ENCODE measurements at places on chromosomes 2 and 18.

DNA sequence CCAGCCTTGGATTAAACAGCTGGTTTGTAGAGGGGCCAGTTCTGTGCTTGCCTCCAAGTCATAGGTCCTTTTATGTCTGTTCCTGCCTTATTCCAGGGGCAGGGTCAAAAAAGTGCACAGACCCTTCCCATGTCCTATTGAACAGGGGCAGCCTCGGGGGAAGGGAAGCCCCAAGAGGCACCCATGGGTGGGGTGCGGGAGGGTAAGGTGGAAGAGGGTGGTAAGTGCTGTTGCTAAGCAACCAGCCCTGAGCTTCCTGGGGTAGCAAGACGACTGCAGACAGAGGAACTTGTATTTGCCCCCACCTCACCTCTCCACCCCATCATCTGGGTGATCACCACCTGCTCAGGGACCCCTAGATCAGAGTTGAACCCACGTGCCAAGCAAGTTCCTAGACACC is 7.7 kb downstream of the DNMT3A start:
- DNase-seq, result no peak

DNA sequence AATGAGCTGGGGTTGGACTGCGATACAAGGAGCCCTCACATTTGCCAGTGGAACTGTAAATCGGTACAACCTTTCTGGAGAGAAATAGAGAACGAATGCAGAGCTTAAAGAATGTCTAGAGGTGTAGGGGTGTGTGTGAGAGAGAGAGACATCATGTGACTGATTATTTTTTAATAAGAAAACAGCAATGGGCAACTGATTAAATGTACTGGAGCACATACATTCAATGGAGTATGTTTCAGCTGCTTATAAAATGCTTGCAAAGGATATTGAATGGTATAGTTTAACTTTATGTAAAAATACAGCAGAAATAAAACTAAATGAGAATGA is 391 bp upstream of the TMEM17 start:
- DNase-seq, result no peak

DNA sequence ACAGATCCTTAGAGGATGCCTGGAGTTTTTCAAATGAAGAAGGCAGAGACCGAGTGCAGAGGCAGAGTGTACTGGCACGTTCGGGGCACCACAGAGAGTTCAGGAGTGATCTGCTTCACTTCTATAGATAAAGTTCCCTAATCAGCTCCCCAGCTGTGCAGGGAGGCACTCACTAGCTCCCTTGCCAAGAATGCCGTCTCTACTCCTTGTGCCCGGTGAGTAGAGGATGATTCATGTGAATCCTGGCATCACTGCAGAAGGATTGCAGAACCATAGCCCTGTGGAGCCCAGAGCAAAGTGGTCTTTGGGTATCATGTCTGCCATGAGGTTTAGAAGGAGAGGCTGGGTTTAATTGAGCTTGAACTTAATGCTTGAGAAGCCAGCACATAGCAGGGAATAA is 510.1 kb upstream of the RAB6C start:
- DNase-seq, result no peak

- no peak for DNase-seq
Measured at GRCh38 chr2:62923242-62923641, 127.4 kb upstream of the OTX1 start.

GRCh38 chr2:157172239-157172638 is 85.3 kb upstream of the GALNT5 start:
- DNase-seq, result no peak

DNA sequence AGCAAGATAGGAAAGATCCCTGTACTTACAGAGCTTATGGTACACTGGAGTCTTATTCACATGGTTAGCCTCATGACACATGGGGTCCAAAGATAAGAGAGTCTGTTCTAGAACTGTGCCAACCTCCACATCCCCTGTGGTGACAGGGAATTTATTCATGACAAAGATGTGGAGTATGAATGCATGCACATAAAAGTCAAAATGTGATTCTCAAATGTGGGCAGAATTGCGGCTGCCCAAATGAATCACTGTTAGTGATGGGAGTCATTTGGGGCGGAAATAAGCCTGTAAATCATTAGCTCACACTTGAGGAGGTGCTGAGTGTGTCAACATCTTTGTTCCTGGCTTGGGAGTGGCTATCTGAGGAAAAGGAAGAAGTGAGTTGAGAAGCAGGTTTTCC is 560.6 kb downstream of the SLC4A3 start:
- DNase-seq, result no peak

DNA sequence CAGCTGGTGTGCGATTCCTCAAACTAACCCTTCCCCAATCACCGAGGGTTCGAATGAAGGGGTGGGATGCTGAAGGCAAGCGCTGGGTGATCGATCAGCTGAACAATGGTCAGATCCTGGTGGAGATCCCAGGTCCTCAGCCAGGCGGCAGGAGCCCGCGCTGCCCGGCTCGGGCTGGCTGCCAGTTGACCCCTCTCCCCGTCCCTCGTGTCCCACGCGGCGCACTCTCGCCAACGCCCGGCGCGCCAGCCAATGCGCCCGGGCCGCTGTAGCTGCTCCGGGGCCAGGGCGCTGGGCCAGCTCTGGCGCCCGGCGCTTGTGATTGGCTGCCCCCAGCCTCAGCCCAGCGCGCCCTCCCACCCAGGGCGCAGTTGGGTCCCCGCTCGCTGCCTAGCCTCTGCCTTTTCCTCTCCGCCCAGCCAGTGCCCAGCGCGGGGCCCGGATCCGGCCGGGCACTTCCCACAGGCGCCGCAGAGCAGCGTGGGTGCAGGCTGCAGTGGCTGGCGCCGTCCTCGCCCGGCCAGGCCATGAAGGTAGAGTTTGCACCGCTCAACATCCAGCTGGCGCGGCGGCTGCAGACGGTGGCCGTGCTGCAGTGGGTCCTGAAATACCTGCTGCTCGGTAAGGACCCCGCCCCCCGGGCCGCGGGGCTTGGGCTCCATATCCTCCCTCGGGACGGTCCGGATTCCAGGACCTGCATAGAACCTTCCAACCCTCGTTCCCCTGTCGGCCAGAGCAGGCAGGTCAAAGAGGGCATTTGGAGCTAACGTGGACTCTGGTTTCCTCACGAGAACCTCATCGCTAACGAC is at the start of gene MOGAT1:
MOGAT1 (plus strand) TSS at position 400 of the 809 bp plus-strand sequence; CDS start at position 528, 128 bp downstream.
- no peak for DNase-seq

- DNase-seq, result no peak
Measured at GRCh38 chr2:212484563-212485080, 54.0 kb downstream of the ERBB4 start.

DNA sequence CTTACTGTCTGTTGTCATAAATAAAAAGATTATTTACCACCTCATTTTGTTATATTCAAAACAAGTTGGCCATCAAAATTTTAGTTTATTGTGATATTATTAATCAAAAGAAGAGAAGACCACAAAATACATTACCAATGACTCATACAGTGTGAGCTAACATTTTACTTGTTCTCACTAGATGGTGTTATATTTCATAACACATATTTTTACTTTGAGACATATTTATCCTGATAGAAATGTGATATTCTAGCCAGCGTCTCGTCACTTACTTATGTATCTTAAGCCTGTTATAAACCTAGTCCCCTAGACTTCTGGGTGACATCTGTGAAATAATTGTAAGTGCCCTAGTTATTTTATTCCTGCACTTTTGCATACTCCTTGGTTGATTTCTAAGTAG is 263.2 kb downstream of the CDH7 start:
- DNase-seq, result no peak

DNA sequence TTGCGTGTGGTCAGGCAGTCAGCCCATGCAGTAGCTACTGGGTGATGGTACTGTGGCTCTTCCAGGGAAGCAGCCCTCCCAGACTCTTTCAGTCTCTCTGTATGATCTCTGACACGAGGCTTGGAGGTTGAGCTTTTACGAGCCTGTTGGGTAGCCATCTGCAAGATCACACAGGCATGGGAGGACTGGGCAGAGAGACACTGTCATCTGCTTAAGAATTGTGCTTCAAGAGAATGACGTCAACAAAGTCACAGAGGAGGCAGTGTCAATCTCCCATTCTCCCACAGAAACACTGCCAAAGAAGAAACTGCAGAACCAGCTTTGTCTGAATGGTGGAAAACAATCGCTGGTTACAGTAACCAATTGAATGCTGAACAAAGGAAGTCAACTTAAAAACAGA is 78.4 kb upstream of the MC2R start:
- no peak for DNase-seq

DNA sequence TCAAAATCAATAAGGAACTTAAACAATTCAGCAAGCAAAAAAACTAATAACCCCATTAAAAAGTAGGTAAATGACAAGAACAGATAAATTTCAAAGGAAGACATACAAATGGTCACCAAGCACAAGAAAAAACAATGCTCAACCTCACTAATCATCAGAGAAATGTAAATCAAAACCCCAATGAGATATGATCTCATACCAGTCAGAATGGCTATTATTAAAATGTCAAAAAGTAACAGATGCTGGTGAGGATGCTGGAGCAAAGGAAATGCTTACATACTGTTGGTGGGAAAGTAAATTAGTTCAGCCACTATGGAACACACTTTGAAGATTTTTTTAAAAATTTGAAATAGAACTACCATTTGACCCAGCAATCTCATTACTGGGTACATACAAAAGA is 538.0 kb downstream of the TMX3 start:
- no peak for DNase-seq

GRCh38 chr18:76699923-76700322 is 122.4 kb upstream of the ZNF236 start:
- no peak for DNase-seq

DNA sequence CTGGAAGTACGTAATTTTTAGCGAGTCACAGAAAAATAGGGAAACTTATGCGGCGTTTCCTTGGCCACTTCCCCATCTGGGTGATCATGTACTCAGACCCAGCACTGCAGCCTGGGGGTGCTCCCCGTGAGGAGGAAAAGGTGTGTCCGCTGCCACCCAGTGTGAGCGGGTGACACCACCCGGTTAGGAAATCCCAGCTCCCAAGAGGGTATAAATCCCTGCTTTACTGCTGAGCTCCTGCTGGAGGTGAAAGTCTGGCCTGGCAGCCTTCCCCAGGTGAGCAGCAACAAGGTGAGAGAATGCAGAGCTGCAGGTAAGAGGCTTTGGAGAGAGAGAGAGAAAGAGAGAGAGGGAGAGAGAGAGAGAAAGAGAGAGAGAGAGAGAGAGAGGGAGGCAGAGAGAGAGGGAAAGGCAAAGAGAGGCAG is at the start of gene IL1R2:
IL1R2 (plus strand) TSS at position 240 of the 425 bp plus-strand sequence. CDS start 16,616 bp downstream, outside the sequence.
- DNase-seq, result no peak

DNA sequence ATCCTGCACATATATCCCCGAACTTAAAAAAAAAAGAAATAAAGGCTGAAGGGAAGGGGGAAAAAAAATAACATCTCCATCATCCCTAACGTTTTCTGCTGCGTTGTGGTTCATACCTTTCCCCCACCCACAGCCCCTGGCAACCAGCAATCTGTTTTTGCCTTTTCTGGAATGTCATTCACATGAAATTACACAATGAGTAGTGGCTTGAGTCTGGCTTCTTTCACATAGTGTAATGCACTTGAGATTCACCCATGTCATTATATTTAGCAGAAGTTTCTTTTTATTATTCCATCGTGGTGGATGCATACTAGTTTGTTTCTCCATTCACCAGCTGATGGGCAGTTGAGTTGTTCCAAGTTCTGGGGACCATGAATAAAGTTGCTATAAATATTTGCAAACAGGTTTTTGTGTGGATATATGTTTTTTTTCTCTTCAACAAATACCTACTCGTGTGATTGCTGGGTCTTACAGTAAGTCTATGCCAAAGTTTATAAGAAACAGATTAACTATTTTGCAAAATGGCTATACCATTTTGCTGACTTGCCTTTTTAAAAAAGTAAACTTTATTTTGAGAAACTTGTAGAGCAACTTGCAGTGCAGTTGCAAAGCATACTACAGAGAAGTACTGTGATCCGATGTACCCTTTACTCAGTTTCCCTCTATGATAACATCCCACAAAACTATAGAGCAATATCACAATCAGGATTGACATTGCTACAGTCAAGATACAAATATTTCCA is 322.5 kb downstream of the LPIN1 start:
- no peak for DNase-seq

- DNase-seq, result no peak
Measured at GRCh38 chr2:197435598-197436420, 981 bp upstream of the SF3B1 start.

DNA sequence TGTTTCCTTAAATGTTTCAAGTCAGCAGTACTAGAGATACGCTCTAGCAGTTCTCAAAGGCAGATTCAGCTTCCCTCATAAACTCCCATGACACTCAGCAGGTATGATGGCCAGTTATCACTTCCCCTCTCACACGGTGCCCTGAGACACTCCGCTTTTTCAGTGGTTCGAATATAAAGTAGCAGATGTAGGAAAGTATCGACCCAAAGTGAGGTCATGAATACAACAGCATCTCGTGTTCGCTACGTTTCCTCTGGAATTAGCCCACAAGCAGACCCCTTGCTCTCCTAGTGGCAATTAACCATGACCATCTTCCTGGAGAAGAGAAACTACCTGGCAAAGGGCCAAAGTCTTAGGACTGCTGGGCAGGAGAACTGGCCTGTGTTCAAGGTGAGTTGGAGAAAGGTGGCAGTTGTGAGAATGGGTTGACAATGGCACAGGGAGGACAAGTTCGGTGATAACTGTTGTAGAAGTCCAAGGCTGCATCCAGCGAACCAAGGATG is 9.3 kb upstream of the AGBL5 start:
- DNase-seq, result no peak

DNA sequence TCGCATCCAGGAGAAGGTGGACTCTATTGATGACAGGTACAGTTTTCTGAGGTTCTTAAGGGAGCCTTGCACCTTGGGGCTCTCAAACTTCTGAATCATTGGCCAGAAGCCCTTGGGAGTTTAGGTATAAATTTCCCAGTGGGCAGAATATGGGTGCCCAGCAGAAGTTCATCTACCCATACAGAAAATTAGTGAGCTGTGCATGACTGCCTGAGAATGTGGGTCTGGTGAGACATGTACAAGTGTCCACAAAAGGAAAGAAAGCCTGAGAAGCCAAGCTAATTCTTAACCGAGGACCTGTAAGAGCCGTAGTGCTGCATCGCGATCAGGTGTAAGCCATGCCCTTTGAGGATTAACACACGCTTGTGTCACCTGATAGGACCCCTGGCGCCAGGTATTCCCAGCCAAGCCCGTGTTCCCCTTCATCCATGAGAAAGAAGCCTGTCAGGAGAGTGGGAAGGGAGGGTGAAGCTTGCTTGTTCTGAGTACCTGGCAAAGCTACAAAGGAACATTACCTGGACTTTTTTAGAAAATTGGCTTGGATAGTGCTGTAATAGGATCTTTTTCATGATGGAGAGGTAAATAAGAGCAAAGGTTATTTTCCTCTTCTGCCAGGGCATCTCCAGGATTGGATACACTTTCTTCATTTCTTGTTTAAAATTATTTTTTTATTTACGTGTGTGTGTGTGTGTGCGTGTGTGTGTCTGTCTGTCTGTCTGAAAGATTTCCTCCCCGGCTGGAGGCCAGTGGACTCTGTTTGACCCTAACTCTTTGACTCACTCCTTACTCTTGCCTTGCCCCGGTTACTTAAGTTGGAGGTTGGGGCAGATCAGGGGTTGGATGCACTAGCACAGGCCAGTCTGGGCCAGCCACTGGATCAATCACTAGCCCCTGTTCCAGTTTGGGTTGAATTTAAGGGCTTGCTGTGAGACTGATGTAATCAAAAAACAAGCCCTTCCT is 90.4 kb upstream of the EML6 start:
- no peak for DNase-seq

DNA sequence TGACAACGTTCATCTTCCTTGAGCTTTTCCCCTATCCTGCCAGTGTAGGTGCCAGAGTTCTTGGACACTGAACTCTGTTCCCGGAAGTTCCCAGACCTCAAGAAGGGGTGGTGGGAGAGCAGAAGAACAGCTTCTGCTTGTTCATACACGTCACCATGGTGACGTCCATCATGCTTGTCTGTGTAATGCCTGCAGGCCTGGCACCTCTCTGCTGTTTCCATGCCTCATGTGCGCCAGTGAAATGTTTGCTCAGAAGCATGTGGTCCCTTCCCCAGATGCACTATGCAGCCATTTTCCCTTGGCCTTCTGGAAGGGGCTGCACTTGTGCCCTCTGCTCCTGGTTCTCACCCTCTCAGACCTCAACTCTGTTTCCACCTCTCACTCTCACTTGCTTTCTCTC is 210.8 kb upstream of the NABP1 start:
- DNase-seq, result no peak
